Posterior vena cava (tissue), 2 donors: ENCODE measurements at places on chromosomes 1 and 21.

DNA sequence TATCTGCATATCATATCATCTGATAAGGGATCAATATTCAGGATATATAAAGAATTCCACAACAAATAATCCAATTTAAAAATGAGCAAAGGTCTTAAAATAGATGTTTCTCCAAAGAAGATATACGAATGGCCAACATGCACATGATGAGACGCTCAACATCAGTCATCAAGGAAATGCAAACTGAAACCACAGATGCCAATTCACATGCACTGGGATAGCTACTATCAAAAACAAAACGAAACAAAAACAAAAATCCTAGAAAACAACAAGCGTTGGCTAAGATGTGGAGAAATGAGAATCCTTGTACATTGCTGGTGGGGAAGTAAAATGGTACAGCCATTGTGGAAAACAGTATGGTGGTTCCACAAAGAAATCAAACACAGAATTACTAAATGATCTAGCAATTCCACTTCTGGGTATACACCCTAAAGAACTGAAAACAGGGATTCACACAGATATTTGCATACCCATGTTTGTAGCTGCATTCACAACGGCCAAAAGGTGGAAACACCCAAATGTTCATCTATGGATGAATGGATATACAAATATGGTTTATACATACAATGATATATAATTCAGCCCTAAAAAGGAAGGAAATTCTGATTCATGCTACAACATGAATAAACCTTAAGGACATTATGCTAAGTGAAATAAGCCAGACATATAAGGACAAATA, 79.4 kb downstream of the PCSK9 start:
- DNase-seq: no peak

DNA sequence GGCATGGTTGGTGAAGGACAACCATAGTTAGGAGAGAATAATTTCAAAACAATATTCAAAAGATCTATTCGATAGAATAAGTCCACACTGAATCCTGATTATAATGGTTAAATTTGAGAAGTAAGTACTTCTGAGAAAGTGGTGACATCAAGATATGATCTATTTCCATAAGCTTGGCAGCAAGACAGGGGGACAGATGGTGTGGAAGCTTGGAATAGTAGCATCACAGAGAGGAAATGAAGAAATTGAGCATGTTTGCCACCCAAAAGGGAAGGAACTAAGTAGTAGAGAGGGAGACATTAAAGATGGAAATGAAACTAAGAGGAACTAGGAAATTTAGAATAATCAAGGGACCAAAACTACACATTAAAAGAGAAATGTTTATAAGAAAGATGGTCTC, 94.5 kb downstream of the OLFM3 start:
- DNase-seq: no peak

DNA sequence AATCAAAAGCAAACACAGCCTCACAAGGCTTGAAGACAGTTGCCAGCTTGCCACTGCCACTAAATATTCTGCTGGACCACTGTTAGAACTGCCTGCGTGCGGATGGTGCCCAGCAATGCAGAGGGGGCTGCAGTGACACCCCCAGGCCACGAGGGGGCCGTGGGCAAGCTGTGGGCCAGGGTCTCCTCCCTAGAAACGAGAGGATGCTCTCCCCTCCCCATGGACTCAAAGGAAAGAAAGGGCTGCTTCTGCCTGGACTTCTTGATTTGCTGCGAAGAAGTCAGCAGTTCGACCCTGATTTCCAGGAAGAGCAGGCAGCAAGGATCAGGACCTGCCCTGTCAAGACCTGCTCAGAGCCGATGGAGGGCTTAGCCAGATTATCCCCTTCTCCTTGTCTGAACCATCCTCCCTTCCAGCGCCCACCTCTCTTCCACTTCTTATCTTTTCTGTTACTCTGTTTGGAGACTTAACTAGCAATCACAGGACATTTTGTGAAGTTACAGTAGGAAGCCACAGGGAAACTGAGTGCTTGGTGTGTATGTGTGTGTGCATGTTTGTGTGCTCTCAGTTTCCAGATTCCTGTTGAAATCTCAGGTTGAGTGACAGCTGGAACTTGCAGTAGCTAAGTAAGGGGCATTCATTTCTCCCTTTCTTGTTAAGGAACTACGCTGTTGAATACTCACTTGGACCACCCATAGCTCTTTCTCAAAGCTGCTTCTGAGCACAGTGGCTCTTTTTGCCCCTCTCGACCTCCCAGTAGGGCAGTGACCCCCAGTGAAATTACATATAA, 2.7 kb downstream of the MAN1C1 start:
- DNase-seq: no peak

- no peak for DNase-seq
Measured at GRCh38 chr1:42081475-42081874, 71.7 kb upstream of the GUCA2B start.

DNA sequence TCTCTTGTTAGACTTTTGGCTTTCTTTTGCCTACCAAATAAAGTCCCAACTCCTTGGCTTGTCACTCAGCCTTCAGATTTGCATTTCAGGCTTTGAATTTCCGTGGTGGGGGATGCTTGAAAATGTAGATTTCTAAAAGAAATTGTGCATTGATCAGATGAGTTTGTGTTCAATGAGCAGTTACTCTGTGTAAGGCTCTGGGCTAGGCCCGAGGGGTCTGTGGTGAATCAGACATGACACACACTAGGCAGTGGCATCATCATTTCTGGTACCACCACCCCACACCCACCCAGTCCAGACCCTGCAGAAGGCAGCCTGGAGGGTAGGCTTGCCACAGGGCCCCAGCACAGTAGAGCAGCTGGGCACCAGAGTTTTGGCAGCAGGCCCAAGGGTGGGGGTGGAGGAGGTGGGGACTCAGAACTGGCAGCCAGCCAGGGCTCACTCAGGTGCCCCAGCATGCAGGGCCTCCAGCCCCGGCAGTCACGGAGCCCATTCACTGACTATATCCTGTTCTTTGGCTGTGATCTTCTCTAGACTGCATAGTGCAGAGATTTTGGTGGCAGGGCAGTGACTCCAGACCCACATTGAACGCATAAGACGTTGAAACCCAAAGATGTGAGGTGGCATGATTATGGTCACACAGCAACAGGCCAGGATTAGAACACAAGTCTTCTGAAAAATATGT, 97.2 kb upstream of the ARTN start:
- DNase-seq: no peak
